GF-D8 (cell line): ENCODE measurements at places on chromosomes 2 and 18.

DNA sequence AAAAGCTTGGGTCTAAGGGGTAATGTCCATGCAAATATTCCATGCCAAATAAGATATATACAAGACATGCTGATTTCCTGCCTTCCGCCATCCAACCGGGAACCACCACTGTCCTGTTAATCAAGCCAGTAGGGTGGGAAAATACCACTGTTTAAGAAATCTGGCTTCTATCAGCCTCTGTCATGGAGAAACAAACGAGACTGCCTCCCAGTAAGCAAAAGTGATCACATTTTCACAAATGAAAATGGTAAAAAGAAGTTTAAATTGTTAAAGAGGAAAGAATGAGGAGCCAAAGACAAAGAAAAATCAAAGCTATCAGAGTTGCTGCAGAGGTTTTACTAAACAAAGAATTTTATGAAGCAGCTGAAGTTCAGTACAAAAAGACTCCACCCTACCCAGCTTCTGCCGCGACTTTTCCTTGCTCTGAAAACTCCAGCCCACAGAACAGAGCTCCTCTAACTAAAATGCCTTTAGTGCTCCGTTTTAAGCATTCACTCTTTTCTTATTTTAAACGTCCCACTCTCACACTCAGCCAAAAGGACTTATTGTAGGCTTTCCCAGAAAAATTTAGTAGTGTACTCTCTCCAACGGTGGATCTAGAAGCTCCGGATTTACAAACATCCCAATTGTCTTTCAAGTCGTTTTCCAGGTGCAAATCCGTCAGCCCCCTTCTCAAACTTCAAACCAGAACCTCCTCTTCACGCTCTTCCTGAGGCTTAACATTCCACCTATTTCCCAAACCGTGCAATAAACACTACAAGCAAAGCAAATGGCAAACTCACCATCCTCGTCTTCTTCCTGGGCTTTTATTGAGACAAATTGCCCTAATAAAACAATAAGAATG, 613 bp downstream of the COL5A2 start:
- DNase-seq = no peak

DNA sequence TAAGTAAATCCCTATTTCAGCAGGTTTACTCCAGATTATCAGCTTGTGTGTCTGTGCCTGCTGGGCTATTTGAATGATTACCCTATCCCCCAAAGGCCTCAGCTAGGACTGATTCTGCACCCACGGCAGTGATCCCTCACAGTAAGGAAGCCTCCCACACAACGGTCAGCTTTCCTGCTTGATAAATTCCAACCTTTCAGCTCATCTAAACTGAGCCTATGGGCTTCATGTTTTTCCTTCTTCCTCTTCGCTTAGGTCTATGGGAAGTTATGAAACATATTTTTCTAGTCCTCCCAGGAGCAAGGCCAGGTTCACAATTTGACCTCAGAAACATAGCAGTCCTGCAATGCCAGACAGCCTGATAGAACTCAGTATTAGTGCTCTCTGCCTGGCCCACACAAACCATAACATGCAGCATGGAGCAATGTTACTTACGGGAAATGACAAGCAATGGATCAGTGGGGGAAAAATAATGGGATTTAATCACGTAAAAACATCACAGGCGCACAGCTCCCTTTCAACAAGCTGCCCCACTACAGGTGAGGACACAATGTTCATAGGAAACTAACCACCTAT, 170.9 kb downstream of the ZNF521 start:
- no peak for DNase-seq

GRCh38 chr2:100799686-100800085, 20.3 kb upstream of the NPAS2 start:
- DNase-seq = no peak

GRCh38 chr2:216286616-216287231, 85.6 kb downstream of the MARCHF4 start:
- no peak for DNase-seq

DNA sequence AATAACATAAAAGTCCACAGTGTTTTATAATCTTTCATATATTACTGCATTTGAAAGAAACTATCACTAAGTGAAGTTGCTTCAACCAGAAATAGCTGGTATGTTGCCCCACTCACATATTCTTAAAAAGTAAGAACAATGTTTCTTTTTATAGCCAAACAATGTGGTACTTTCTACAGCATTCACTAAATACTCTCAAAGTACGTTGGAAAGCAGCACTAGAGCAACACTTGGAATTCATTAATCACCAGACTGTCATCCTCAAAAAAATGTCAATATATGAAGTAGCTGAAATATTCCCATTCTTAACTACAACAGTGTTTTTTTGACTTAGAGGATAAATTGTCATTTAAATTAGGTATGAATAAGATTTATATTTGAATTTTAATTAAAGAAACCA, 32.8 kb downstream of the COBLL1 start:
- no peak for DNase-seq

- DNase-seq = no peak
Measured at GRCh38 chr2:54012538-54013141, 41.8 kb upstream of the PSME4 start.

GRCh38 chr2:240458900-240459391, 23.5 kb downstream of the GPC1 start:
- no peak for DNase-seq

- no peak for DNase-seq
Measured at GRCh38 chr18:32261003-32261402, 71.2 kb downstream of the MEP1B start.

GRCh38 chr18:12968619-12969018, 20.8 kb downstream of the SEH1L start:
- no peak for DNase-seq

DNA sequence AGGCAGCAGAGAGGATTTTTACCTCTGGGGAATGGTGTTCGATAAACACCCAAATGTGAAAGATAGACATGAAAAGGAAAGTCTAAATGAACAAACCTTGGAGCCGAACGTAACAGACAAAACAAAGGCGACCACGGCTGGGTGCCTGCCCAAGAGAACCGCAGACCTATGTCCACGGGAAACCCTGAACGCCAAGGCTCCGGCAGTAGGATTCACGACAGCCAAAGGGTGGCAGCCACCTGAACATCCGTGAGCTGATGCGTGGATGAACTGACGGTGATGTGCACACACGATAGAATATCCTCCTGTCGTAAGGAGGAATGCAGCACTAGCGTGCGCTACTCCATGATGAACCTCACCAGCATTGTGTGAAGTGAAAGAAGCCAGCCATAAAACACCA, 85.6 kb downstream of the MBP start:
- DNase-seq = no peak

- no peak for DNase-seq
Measured at GRCh38 chr2:78992451-78992806, 33.1 kb upstream of the REG3G start.

- DNase-seq = no peak
Measured at GRCh38 chr2:30933496-30933895, 126.2 kb upstream of the CAPN13 start.

- DNase-seq = no peak
Measured at GRCh38 chr2:11872247-11872947, 126.0 kb downstream of the LPIN1 start.

DNA sequence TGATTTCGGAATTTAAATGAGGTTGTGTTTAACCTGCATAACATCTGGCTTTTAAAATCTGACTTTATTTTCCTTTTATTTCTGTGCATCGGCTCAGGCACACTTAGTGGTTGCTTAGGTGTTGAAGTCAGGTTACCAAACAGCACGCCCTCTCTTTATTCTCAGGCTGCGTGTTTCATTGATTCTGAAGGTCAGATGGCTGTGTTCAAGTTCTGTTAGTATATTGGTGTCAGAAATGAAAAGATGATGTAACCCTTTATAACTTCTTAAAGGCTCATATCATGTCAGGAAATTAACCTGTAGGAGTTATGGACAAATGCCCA, 246.5 kb downstream of the LDLRAD4 start:
- no peak for DNase-seq

DNA sequence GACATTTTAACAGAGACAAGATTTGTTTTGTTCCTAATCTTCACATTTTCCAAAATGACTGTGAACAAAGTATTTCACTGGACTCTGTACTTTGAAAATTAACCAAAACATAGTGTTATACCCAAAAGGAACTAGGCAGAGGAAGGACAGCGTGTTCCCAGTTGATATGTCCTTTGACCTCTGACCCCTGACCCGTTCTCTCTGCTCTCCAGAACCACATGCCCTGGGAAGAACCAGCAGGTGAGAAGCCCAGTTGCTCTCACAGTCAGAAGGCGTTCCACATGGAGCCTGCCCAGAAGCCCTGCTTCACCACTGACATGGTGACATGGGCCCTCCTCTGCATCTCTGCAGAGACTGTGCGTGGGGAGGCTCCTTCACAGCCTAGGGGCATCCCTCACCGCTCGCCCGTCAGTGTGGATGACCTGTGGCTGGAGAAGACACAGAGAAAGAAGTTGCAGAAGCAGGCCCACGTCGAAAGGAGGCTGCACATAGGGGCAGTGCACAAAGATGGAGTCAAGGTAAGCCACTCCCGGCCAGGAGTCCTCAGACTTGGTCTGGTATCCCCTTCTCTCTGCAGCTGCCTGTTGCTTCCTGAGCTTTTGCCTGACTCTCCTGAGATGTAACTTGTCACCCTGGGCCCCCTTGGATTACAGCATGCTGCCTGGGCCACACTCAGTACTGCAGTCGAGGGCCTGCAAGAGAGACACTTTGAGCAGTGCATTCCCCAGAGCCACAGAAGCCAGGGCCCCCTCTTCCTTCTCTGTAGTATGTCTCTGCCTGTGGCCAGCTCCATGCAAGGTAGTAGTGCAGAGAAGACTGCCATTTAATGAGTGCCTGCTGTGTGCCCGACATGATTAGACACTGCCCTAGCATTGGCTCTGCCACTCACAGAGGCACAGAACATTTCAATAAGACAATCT, 94.3 kb downstream of the ARHGEF4 start:
- DNase-seq = no peak

GRCh38 chr2:162232027-162232426, 11.2 kb downstream of the FAP start:
- DNase-seq = no peak

- DNase-seq = no peak
Measured at GRCh38 chr18:41058351-41059125, 896.5 kb upstream of the PIK3C3 start.

DNA sequence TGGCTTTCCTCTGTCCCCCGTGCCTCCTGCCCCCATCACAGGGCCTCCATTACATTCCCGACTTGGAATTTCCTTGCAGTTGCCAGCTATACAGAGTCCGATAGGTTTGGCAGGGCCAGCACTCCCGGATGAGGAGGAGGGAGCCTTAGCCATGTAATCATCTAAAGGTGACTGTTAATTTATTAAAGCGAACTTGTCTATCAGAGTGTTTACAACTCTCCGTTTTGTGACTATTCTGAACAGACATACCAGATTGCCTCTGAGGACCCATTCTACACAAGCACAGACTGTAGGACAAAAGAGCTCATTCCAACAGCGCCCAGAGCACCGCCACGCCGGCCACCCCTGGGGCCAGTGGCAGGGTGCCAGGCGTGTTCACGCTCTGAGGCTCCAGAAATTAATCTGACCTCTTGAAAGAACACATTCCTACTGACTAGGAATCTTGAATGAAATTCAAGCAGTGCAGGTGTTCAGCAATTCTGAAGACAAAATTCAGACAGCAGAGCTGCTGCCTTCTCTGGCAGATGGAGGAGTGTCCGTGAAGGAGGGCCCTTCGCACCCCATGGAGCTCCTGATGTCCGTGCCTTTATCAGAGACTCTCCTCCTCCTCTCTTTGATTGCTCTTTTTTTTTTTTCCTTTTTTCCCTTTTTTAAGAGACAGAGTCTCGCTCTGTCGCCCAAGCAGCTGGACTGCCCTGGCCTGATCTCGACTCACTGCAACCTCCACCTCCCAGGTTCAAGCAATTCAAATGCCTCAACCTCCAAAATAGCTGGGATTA, 58.1 kb upstream of the RALBP1 start:
- DNase-seq = no peak

GRCh38 chr18:6434481-6434880, 19.8 kb upstream of the L3MBTL4 start:
- DNase-seq = no peak

DNA sequence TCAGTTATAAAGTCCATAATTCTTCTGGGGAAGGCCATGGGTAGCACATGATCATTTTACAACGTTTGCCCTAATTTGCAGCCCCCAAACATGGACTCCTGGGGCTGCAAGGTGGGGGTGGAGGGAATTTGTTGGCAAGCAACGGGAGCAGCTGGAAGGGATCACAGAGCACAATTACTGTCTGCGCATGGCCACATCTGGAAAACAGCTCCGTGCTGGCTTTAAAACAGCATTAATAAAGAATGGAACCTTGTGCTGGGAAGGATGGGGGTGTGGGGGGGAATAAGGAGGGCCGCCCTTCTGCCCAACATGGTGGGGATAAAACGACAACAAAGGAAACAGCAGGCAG, 60.9 kb upstream of the SLC14A2 start:
- DNase-seq = no peak

GRCh38 chr2:23571527-23572282, 186.7 kb downstream of the KLHL29 start:
- no peak for DNase-seq

- no peak for DNase-seq
Measured at GRCh38 chr2:53028225-53028624, 739.4 kb upstream of the CHAC2 start.

- DNase-seq = no peak
Measured at GRCh38 chr2:174124181-174124580, 124.2 kb downstream of the OLA1 start.

- peak; percentile 100 for DNase-seq
Measured at GRCh38 chr18:23259701-23260681, 124.7 kb downstream of the CABLES1 start.

GRCh38 chr2:210442457-210442856, 34.1 kb downstream of the LANCL1 start:
- DNase-seq = no peak

DNA sequence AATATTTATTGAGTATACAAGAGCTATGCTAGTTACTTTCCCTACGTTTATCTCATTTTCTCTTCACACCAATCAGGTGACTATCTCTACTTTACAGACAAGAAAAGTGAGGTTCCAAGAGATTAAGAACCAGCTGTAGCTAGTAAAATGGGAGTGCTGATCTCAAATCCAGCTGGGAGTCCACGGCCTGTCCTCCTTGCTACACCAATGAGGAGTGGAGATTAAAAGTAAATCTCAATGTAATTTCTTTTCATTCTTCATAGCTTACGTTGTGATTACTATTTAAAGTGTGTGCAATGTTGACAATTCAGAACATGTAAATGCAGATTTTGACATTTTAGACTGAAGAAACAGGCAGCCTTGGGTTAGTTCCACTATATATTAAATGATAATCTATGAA, 53.9 kb upstream of the NRP2 start:
- no peak for DNase-seq

- no peak for DNase-seq
Measured at GRCh38 chr18:61400016-61400635, 66.9 kb downstream of the CDH20 start.

- DNase-seq = no peak
Measured at GRCh38 chr18:22166069-22166950, 3.1 kb upstream of the GATA6 start.

- no peak for DNase-seq
Measured at GRCh38 chr18:48316177-48316576, 93.0 kb downstream of the ZBTB7C start.

GRCh38 chr18:50058731-50059130, 136.2 kb downstream of the MYO5B start:
- no peak for DNase-seq
